T-helper 1 cell (primary cell): ENCODE measurements at places on chromosomes 5 and 9.

GRCh38 chr5:65866837-65867521 is 59.4 kb upstream of the ERBIN start:
- no peak for DNase-seq

GRCh38 chr9:121299467-121300282 is 31.7 kb downstream of the GSN start:
- DNase-seq, result no peak

- no peak for DNase-seq
Observed at GRCh38 chr9:72661401-72662135, 140.2 kb downstream of the TMC1 start.

DNA sequence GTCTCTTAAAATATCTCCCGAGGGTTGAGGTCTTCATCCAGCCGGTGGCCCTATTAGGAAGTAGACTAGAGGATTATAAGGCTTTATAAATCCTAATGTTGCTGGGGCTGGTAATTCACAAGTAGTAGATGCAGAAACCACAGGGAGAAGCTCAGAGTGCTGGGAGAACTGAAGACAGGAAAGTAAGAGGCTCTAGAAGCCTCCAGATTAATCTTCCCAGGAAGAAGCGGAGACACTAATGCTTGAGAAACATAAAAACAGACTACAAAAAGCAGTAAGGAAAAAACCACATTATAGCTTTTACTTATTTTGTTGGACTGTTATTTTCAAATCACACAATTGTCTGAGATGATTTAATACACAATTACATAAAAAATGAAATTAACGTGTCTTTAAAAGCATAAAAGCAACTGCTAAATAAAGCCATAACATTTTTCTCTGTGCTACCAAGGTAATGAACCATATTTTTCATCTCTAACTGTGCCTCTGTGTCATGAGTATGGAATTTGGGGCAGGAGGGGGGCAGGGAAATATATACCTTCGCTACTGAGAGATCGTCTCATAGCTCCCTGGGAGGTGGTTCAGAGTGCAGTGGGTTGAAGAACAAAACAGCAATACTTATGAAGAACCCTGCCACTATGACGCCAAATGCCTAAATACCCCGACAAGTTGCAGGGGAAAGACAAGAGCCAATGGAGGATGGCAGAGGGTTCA is 806.2 kb upstream of the WWC1 start:
- DNase-seq, result no peak

DNA sequence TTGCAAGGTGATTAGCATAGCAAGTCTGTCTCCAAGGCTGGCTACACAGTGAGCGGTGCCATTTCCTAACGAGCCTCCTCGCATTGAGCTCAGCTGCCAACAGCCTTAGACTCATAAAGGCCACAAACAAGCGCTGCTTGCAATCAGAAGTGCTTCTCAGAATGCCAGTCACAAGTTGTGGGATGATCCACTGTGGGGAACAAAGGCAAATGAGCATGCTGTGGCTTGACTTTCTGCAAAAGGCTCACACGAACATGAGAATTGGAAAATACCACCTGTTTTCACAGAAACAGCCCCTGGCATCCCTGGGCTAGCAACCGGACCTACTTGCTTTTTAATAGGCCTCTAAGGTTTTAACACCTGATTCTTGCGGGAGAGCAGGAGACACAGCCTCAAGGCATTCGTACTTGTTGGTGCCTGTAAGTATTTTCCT is 215.5 kb downstream of the FANCC start:
- no peak for DNase-seq

GRCh38 chr5:102523541-102524175 is 24.9 kb upstream of the SLCO6A1 start:
- DNase-seq, result no peak

DNA sequence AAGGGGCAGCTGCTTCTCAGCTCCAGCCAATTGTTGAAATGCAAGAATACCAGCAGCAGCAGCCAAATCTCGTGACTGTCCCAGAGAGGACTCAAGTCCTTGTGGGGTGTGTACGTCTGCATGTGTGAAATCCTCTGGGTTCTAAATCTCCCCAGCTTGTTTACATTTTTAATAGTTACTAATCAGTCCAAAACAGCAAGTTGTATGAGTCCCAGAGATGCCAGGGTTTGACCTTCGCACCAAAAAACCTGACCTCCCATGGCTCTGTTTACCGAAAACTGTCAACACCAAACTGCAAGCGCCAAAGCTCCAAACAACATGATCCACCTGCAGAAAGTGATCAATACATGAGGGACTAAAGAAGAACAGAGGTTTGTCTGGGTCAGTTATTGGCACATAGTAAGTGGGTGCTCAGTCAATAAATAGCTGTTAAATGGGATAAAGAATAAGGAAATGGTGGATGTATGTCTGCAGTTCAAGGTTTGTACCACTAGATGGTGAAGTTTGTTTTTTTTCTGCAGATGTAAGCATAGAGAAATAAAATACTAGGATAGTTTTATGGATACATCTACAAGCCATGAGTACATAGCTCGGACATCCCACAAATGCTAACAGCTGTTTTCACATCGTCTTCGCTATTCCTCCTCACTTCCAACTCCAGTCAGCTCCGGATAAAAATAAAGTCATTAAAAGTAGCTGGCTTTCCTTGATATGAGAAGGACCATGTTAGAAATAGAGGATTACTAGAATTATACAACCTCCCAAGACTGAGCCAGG is 85.3 kb upstream of the ADRB2 start:
- peak; percentile 13 for DNase-seq

DNA sequence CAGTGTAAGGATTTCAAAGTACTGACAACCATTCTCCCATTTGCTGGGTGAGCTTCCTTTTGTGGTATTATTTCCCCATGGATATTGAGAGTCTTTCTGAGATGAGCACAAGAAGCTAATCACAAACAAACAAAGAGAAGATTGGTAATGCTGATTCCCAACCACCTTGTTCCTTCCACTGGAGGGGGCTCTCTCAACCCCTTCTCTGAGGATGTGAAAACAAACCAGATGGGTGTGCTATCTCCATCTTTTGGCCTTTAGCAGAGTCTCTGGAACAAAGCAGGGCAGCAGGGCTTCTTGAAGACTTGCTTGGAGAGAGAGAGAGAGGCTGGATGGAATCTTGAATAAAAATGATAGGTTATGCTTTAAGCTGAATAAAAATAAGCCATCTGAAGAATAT is 576.7 kb upstream of the ZNF462 start:
- DNase-seq, result no peak

GRCh38 chr9:4489919-4490704 is at the start of gene SLC1A1:
Gene SLC1A1, plus strand, starts transcription at chr9:4490468. Its CDS starts 212 bp downstream, at chr9:4490680.
- peak; percentile 9 for DNase-seq

GRCh38 chr9:75149841-75150241 is 61.5 kb downstream of the OSTF1 start:
- DNase-seq, result no peak

- DNase-seq, result no peak
Observed at GRCh38 chr9:97752274-97752673, 55.1 kb upstream of the XPA start.

DNA sequence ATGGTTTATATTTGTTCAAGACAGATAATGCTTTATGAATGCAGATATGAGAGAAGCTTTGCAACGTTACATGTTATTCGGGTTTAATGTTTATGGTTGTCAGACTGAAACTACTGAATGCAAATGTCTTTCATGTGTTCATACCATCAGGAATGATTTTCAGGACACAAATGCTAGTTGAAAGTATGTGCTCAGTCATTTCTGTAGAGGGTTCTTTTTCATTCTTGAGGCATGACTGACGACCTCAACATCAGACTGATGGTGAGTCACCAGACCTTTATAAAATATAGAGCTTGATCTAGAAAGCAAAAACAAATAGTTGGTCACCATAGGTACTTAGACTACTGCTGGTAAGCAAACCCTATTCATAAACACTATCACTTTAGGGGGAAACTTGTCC is 287.3 kb upstream of the NUDT12 start:
- DNase-seq, result no peak

- DNase-seq, result no peak
Observed at GRCh38 chr5:178222292-178222691, 10.3 kb downstream of the PHYKPL start.

GRCh38 chr9:79000230-79001002 is 571.3 kb upstream of the TLE4 start:
- no peak for DNase-seq

GRCh38 chr5:39835371-39835770 is 410.6 kb upstream of the DAB2 start:
- DNase-seq, result no peak

DNA sequence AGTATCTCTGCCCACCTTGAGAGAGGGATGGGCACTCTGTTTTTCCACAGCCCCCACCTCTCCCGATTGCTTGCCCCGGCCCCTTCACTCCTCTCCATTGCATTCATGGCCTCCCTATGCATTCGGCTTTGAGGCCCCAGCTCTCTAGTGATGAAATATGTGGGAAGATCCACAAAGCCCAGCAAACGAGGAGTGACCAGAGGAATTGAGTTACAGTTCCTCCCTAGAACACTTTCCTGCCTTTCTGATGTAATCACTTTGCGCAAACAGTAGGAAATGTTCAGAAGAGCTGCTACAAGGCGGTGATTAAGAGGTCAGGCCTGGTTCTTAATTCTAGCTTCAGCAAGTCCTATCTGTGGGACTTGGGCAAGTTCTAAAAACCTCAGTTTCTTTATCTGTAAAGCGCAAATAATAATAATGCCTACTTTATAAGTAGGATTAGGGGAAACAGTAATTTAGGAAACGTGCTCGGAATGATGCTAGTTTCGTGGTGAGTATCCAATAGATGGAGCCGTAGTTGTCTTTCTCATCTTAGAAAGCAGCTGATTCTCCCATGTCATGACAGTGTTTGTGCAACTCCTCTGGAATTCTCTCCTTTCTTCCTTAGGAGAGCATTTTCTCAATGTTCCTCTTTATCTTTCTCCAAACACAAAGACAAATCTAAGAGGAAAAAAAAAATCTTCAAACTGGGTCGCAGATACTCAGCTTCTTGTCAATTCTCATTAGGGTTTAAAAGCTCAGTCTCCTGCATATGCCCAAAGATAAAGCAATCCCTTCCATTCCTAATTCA is 99.5 kb upstream of the MSX2 start:
- no peak for DNase-seq

GRCh38 chr5:14202462-14202861 is 59.3 kb downstream of the TRIO start:
- DNase-seq, result no peak

DNA sequence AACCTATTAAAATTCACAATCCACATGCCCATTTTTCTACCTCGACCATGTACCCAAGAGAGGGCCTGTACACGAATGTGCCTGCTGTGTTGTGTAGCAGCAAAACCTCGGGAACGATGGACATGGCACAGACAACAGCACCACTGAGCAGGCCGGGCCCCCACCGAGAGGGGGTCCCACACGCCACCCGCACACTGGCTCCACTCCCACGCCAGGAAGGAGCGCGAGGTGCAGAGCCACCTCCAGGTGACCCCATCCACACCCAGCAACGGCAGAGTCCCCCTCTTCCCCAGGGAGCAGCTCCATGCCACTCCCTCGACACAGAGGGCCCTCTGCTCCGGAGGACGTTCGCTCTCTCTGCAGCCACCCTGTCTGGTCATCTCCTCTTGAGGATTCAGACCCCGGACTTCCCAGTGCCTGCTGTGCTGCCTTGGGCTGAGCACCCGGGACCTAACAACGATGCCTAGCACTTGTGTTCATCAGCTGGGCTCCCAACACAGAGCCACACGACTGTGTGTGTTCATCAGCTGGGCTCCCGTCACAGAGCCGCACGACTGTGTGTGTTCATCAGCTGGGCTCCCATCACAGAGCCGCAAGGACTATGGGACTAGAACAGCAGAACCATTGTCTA is 25.3 kb upstream of the ADAMTS2 start:
- DNase-seq, result no peak

DNA sequence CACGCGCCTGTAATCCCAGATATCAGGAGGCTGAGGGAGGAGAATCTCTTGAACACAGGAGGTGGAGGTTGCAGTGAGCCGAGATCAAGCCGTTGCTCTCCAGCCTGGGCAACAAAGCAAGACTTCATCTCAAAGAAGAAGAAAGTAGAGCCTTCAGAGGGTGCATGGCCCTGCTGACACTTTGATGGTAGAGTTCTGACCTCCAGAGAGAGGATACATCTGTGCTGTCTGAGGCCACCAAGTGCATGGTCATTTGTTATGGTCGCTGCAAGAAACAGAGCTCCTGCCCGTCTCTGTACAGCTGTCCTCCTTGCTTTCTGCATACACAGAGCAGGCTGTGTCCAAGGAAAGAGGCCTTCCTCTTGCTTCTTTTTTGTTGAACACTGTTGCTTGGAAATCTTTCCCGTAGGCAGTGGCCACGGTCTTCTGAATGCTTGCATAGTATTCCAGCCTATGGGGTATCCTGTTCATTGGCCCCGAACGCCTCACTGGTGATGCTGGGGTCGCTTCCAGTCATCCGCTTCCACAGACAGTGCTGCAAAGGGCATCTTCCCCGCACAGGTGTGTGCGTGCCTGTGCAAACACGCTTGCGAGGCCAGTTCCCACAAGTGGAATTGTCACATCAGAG is 36.8 kb upstream of the UNC5A start:
- no peak for DNase-seq

DNA sequence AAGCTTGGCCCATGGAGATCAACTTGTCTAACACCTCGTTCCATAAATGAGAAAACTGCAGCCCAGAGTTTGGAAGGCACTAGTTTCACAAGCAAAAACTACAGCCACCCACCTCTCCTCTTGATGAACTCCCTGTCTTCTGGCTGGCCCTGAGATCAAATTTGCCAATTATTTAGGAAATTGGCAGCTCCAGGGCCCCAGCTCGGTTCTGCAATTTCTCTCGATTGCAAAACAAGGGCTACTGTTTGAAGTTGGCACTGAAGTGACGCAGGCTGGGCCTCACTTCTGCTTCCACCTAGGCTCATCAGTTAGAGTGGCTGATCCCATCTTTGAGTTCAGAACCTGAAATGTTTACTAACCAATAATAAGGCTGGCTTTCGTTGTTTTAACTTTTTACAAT is 3.7 kb upstream of the GPX3 start:
- DNase-seq, result no peak

DNA sequence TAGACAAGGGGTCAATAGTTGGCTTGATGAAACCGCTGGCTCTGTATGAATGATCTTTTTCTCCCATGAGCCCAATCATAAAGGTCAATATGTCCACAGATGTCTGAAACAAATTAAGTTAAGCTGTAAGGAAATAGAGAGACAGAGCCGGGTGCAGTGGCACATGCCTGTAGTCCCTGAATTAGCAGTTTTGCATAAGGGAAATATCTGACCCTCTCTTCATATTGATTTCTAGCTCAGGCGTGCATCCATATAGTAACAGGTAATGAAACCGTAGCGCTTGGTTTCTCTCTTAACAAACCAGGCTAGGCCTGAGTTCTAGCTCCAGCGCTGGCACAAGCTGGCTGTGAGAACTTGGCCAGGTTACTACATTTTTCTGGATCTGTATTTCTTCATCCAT is 118.1 kb upstream of the ERCC6L2 start:
- no peak for DNase-seq

- no peak for DNase-seq
Observed at GRCh38 chr5:35002459-35002858, 45.3 kb downstream of the AGXT2 start.

GRCh38 chr5:53068291-53068836 is 41.2 kb downstream of the MOCS2 start:
- no peak for DNase-seq

- DNase-seq, result no peak
Observed at GRCh38 chr5:168658394-168658793, 79.2 kb upstream of the PANK3 start.
